Esophagus muscularis mucosa (tissue), 4 donors: ENCODE measurements at places on chromosomes 2 and 18. TPM values are rescaled to one million over a fixed set of nuclear protein-coding genes. Genes with fewer than 3 reads are reported as not detected.

GRCh38 chr18:51852681-51853080 is 487.3 kb upstream of the DCC start:
- DNase-seq = no peak
- no peak overlapping the region for H3K27ac ChIP-seq
- no peak overlapping the region for H3K4me3 ChIP-seq
- no peaks in the 10 kb centered on the region for H3K4me1 ChIP-seq
- no peaks in the 10 kb centered on the region for H3K27me3 ChIP-seq

Gene IL36RN
- not detected for total RNA-seq

- no peaks in the 10 kb centered on the region for H3K36me3 ChIP-seq
- no peak overlapping the region for H3K27ac ChIP-seq
- no peak for DNase-seq
- H3K4me3 ChIP-seq = no peak overlapping the region
Measured at GRCh38 chr2:180240774-180241173, 233.7 kb upstream of the CWC22 start.

- DNase-seq = no peak
- H3K36me3 ChIP-seq = no peaks in the 10 kb centered on the region
- no peak overlapping the region for H3K27ac ChIP-seq
- H3K27me3 ChIP-seq = no peaks in the 10 kb centered on the region
- H3K4me1 ChIP-seq = no peaks in the 10 kb centered on the region
- no peak overlapping the region for H3K4me3 ChIP-seq
Measured at GRCh38 chr2:157470321-157470720, 26.4 kb upstream of the CYTIP start.

Gene CRYBA2
- total RNA-seq = not detected
